H9 (cell line): ENCODE measurements at places on chromosomes 6 and 20.

DNA sequence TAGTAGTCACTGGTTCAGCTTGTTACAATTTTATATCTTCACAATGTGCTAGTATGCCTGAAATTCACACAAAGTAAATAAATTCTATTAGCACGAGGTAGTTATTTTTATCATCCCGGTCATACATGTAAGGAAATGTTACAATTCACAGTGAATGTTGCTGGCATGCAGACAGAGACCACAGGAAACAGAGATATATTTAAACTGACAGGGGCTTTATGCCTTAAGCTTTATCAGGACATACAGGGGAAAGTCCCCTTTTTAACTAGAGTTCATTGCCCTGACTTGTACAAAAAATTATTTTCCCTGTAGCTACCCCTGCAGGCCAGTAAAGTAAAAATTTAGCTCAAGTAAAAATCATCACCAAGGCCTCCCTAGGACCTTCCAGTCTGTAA lies 712.0 kb upstream of the NRSN1 start:
- no peaks in the 10 kb centered on the region for H3K27me3 ChIP-seq
- no peak overlapping the region for H3K4me3 ChIP-seq
- no peaks in the 10 kb centered on the region for H3K36me3 ChIP-seq
- no peak overlapping the region for H3K27ac ChIP-seq

DNA sequence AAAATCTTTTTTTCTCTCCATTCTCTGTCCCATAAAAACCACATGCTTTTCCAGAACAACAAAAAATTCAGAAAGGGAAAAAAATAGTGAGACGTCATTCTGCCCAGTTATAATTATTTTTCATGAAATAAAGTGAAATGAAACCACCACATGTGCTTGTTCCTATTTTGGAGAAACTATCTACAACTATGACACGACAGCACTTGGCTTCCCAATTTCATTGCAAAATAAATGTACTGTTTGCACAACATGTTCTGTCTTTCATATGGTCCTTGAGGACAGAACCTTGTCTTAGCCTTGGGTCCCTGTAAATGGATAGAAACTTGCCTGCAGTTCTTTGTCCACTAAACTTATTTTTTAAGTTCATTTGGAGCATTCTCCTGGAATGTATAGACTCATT lies 5.6 kb upstream of the MAN1A1 start:
- no peak overlapping the region for H3K27ac ChIP-seq
- H3K27me3 ChIP-seq: no peaks in the 10 kb centered on the region
- no peak for DNase-seq
- no peaks in the 10 kb centered on the region for H3K36me3 ChIP-seq
- H3K4me1 ChIP-seq: peaks cover 3% of the 10 kb centered on the region; the same call in 1 of the 2 replicates
- no peak overlapping the region for H3K4me3 ChIP-seq

DNA sequence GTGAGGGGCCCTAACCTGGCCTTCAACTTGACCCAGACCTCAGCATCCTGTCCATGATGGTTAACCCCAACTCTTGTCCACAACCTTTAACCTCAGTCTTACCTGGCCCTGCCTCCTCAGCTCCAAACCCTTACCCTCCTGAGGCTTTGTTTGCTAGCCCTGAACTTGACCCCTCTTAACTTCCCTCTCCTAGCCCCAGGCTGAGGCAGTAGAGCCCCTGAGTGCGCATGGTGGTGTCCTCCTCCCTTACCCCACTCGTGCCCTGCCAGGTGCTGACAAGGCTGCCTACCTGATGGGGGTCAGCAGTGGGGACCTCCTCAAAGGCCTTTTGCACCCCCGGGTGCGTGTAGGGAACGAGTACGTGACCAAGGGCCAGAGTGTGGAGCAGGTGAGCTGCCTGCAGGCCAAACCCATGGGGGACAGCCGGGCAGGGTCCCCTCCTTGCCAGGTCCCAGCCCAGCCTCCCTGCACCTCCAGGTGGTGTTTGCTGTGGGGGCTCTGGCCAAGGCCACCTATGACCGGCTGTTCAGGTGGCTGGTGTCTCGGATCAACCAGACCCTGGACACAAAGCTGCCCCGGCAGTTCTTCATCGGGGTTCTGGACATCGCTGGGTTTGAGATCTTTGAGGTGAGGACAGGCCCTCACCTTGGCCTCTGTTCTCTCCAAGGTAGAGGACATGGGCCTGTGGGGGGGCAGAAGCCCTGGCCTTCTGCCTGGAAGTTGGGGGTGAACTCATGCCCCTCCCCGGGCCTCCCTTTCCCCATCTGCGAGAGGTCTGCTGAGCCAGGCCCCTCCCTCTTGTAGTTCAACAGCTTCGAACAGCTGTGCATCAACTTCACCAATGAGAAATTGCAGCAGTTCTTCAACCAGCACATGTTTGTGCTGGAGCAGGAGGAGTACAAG lies 31.9 kb downstream of the MYH7B start:
- 0 out of 3 replicates have a peak overlapping the region, but pooled peaks have one; percentile 7 for H3K4me3 ChIP-seq
- no peak for DNase-seq
- H3K27me3 ChIP-seq: no peaks in the 10 kb centered on the region
- no peaks in the 10 kb centered on the region for H3K36me3 ChIP-seq
- H3K4me1 ChIP-seq: peaks cover 3% of the 10 kb centered on the region; the same call in 1 of the 2 replicates
- H3K27ac ChIP-seq: no peak overlapping the region

DNA sequence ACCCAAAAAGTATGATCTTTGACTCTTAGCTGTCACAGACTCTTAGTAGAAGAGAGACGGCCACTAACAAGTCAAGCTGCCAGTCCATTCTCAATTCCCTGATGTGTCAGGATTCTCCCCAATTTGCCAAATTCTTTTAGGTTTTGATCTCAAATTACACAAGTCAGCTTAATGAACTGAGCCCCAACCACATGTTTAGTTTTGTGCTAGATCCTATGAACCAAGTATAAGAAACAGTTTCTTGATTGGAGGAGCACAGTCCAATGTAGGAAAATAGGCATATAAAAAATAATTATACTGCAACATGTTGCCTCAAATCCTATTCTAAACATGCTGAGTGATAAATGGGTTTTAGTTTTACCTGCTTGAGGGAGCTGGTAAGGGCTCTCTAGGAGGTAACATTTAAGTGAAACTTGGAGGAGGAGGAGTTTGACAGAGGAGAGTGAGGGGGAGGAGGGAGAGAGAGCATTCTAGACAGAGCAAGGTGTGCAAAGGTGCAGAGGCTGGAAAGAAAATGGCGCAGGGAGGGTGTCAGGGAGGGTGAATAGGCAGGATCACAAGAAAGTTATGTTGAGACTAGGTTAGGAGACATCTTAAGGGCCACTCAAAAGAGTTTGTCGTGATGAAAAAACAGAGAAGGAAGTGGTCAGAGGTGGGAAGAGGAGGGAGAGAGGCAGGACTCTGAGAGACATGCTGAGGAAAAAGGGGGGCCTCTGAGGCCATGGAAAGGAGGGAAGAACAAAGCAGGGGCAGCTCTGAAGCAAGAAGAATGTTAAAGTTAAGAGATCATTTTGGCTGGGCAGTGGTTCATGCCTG lies 22.8 kb upstream of the FAM83C start:
- no peaks in the 10 kb centered on the region for H3K27me3 ChIP-seq
- peaks cover 4% of the 10 kb centered on the region; the same call in 1 of the 2 replicates for H3K36me3 ChIP-seq
- peaks cover 2% of the 10 kb centered on the region; the same call in 1 of the 2 replicates for H3K4me1 ChIP-seq
- DNase-seq: no peak

DNA sequence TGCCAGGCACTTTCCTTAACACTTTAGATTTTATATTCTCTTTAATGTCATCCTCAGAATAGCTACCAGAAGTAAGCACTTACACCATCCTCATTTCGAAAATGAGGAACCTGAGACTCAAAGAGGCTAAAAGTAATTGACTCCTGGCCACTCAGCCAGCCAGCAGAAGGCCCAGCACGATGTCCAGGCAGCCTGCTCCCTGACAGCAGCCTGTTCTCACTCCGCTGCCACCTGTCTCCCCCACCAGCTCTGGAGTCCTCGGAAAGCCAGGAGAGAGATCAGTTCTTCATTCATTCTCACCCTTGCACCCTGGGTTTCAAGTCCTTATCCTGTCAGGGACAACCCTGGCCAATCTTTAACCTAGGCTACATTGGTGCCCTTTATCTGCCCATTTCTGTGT lies 174.0 kb downstream of the SASH1 start:
- peaks cover 31% of the 10 kb centered on the region for H3K36me3 ChIP-seq
- H3K4me1 ChIP-seq: peaks cover 20% of the 10 kb centered on the region
- no peak overlapping the region for H3K4me3 ChIP-seq
- H3K27ac ChIP-seq: no peak overlapping the region
- DNase-seq: no peak

DNA sequence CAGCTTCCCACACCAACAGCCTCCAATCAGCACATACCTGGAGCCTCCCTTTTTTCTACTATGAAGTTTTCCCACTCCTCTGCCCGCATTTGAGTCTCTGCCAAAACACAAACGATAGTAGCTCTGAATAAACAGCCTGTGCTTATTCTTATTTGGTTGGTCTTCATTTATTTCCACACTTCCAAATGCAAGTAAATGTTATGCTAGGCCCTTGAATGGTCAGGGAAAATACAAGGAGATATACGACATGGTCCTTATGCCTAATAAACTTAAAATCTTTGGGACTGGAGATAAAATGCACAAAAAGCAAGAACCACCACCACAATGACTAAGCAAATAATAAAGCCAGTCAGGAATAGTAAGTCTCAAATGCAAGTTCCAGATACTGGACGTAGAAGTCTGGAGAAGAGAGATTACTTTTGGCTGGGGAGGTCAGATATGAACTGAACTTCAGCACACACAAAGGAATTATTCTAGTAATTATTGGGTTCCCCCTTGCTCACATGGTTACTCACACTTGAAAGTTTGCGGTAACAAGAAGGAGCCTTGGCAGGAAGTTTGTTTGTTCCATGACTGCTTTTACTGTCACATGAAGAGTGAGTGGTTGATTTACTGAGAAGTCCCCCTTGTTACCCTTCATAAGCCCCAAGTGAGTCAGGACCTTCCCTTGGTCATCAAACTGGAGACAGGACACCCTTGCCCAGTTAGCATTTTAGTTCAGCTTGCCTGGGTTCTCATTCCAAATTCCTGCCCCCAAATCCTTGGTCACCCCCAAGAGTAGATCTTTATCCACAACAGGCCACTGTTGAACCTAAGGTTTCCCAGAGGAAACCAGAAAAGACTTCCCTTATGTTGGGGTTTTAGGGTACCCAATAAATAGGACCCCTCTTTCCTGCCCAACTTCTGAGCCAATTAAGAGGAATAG lies 511.2 kb upstream of the JARID2 start:
- peaks cover 5% of the 10 kb centered on the region; the same call in 1 of the 2 replicates for H3K36me3 ChIP-seq
- H3K4me3 ChIP-seq: no peak overlapping the region
- H3K4me1 ChIP-seq: peaks cover 13% of the 10 kb centered on the region
- no peaks in the 10 kb centered on the region for H3K27me3 ChIP-seq
- H3K27ac ChIP-seq: no peak overlapping the region

GRCh38 chr6:31597006-31597405 lies 4.2 kb upstream of the NCR3 start:
- no peak overlapping the region for H3K4me3 ChIP-seq
- H3K27ac ChIP-seq: no peak overlapping the region
- H3K4me1 ChIP-seq: no peaks in the 10 kb centered on the region; the same call in 1 of the 2 replicates
- H3K27me3 ChIP-seq: no peaks in the 10 kb centered on the region

DNA sequence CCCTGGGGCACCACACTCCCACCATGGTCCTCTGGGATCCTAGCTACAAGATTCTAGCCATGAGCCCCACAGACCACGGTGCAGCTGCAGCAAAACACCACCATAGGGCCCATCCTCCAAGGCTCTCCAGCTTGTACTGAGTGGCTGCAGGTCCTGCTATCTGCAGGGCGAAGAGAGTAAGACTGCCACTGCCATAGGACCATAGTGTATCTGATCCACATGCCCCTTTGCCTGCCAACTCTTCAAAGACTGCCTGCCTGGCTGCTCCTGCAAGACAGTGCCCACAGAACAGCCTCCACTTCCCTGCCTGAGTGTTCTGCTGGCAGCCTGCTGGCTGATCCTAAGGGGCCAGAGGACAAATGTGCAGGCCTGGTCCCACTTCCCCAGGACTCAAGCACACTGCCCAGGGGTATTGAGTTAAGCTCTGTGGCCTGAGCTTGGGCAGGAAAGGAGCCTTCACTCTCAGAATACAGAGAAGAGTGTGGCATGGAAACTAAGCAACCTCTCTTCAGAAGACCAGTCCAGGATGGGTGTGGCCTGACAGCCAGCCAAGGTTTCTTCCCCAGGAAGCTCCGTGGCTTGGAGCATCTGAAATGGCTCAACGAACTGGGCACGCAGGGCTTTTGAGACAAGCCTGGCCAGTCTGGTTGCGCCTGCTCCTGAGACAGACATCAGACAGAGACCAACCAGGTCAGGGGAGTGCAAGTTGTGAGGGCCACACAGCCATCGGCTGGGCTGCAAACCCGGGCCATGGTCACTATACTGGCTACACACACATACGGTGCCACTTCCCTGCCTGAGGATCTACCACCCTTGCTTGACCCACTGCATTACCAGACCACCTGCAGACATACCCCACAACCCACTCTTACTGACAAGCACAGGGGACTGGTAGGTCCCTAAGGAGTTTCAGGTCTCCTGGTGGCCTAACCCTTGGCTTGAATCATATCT lies 54.5 kb downstream of the RNGTT start:
- no peaks in the 10 kb centered on the region for H3K27me3 ChIP-seq
- no peak overlapping the region for H3K27ac ChIP-seq
- H3K4me1 ChIP-seq: no peaks in the 10 kb centered on the region; the same call in 1 of the 2 replicates
- DNase-seq: no peak
- peaks cover 11% of the 10 kb centered on the region for H3K36me3 ChIP-seq
- H3K4me3 ChIP-seq: no peak overlapping the region

DNA sequence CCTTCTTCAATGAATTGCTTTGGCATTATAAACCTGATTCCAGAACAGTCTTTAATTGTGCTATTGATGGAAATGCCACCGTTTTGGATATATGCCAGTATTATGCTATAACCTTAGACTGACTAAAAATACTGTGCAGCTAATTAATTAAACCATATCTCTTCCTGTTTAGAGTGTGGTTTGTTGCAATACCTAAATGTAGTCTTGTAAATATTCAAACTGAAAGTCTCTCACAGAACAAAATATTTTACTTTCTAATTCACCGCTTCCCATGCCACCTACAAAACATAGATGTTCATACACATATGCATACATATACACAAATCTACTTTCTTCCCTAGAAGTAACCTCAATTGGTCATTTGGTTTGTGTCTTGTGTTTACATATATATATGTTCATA lies 126.6 kb downstream of the SIM1 start:
- H3K4me3 ChIP-seq: no peak overlapping the region
- H3K27me3 ChIP-seq: no peaks in the 10 kb centered on the region
- no peak for DNase-seq
- no peak overlapping the region for H3K27ac ChIP-seq
- H3K36me3 ChIP-seq: no peaks in the 10 kb centered on the region

- H3K27ac ChIP-seq: no peak overlapping the region
- peaks cover 9% of the 10 kb centered on the region for H3K4me1 ChIP-seq
- H3K4me3 ChIP-seq: no peak overlapping the region
Measured at GRCh38 chr6:7138046-7138531, 30.3 kb downstream of the RREB1 start.

DNA sequence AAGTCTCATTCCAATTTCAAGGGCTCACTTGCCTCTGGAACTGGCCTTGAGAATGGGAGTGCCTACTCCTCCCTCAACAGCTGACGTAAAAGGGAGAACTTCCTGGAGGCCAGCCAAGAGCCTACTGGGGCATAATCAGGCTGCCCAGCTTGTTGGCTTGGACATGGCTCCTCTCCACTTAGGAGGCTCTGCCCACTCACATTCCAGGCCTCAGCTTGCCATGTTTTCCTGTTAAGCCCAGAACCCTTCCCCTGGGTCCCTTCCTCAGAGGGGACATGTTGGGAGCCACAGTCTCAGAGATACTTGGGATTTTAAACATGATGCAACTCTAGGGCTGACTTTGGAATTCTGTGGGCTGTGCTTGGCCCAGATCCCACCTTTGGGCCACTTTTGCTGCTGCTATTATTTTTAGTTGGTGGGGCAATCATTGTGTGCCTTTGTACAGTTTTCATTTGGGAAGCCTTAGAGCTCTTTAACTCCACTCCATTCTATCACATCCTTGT lies 31.5 kb upstream of the ADTRP start:
- H3K36me3 ChIP-seq: no peaks in the 10 kb centered on the region; the same call in 2 of the 3 replicates
- DNase-seq: no peak
- H3K27ac ChIP-seq: no peak overlapping the region
- H3K4me1 ChIP-seq: no peaks in the 10 kb centered on the region; the same call in 1 of the 2 replicates
